ENCODE measurements at places on chromosomes 11 and 22.

GRCh38 chr22:23147617-23148387 lies 2.5 kb downstream of the RAB36 start:
- no peak for DNase-seq

DNA sequence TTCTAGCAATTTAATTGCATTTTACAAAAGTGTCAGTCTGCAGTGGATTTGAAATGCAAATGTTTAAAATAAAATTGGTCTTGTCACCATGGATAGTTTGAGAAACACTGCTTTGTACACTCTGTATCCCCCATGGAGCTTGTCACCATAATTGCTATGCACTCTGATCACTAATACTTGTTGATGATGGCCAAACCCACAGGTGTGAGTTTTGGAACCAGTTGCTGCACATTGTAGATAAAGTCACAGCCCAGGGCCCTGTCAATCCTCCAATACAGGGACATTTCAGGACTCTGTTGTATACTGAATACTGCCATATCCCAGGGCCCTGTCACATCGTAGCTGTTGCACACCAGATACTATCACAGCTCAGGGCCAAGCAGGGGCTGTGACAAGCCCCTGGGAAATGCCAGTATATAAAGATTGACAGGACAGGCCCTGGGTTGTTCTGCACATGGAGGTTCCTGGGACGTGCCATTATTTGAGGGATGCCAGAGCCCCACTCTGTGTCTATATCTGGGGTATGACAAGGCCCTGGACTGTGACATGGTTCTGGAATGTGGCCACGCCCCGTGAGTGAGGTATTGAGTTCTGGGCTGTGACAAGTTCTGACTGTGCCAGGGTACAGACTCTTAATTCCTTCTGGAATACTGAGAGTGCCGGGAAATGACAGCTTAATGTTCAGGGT lies 27.9 kb upstream of the SMPD1 start:
- DNase-seq = no peak

DNA sequence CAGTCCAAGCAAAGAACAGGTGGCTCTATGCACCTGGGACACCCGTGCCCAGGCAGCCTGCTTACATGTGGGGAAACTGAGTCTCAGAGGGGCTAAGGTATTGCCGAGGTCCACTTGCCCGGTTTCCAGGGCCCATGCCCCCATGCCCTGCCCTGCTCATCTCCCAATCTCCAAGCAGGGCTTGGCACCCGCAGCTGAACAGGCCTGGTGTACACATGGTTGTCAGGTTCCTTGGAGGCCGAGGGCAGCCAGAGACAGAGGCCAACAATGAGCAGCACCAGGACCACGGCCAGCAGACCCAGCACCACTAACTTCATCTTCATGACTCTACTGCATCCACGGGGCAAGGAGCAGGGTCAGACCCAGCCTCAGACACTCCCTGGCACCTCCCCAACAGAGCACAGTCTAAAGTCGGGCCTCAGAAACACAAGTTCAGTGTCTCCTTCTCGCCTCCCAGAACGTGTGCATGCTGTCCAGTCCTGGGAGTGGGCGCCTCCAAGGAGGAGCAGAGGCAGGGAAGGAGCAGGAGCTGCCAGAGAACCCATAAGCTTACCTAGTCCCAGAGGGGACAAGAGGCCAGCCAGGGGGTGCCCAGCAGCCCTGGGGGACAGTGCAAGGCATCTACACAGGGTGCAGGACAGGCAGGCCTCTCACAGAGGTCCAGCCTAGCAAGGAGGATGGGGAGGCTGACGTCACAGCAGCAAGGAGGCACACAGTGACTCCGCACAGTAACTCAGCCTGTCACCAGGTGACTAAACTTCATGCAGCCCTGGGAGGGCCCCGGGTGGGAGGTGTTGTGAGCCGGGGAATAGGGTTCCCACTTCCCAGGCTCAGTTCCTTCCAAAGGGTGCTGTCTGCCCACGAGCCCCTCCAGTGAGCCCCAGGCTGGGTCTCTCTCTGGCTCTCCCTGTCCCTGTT lies 20.2 kb upstream of the RGL4 start:
- DNase-seq = no peak

GRCh38 chr22:49177666-49178065 lies 650.0 kb downstream of the BRD1 start:
- no peak for DNase-seq

GRCh38 chr11:43830928-43831440 lies 49.6 kb upstream of the ALKBH3 start:
- DNase-seq = no peak

Measured in testis (tissue), 5 donors.